ENCODE measurements at places on chromosomes 3 and 15. TPM values are rescaled to one million over a fixed set of nuclear protein-coding genes. Genes with fewer than 3 reads are reported as not detected.

- DNase-seq = no peak
Observed at GRCh38 chr15:84790676-84791075, 26.5 kb upstream of the ALPK3 start.

DNA sequence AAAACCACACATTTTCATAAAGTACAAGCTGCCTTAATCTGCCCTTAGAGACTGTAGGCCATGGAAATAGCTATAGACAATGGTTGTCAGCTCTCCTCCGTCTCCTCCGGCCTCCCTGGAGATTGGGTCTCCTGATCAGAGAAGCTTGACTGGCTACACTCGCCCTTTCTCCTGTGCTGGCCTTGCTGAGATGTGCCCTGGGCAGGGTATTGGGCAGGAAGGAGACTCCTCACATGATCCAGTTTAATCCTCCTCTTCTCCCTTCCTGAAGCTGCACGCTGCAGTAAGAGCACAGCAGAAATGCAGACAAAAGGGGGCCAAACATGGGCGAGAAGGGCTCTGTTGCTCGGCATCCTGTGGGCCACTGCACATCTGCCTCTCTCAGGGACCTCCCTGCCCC, at the start of gene SLC24A5:
Gene SLC24A5, plus strand, starts transcription at position 246 of the 400 bp plus-strand sequence. Its CDS starts 55 bp downstream, at position 301.
- DNase-seq = no peak

DNA sequence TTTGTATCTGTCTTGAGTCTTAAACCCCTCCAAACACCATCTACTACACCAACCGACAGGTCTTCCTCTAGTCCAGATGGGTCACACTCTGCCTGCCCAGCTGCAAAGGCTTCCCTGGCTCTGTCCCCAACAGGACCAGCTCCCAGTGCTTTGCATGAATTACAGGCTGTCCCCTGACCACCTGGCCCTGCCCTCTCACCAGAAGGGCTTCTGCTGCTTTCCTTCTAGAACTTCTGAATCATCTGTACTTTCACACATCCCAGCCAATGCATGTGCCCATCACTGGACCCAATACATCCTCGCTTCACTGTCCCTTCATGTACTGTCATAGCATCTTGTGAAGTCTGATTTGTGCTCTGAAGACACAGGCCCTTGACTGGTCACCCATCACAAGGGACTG, 53.6 kb downstream of the HOMER2 start:
- peak; percentile 9 for DNase-seq

DNA sequence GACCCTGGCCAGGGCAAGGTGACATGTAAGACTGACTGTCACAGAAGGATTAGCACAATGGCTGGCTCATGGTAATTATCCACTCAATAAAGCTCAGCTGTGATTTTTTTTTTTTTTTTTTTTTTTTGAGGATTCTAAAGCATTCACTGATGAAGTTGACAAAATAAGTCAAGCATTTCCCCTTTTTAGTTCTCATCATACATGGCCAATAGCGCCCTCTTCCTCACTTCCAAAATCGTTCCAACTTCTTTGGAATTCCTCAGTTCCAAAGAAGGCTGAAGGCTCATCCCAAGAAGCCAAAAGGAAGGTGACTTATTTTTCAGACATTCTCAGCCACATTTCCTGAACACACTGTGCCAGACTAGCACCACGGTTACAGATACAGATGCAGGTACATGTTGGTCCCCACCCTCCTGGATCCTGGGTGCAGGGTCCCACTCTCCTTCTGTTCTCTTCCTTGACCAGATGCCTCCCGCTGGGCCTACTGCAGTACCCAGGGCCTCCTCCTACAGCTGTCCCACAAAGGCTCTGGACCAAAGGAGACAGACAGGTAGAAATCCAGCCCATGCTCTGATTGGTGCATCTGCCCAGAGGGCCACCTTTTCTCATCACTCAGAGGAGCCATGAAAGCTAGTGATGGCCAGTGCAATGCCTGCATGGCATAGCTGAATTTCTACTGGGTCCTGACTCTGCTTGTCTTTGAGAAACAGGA, 202.6 kb downstream of the UACA start:
- no peak for DNase-seq

GRCh38 chr15:29054171-29055045, 168.6 kb downstream of the APBA2 start:
- DNase-seq = no peak

DNA sequence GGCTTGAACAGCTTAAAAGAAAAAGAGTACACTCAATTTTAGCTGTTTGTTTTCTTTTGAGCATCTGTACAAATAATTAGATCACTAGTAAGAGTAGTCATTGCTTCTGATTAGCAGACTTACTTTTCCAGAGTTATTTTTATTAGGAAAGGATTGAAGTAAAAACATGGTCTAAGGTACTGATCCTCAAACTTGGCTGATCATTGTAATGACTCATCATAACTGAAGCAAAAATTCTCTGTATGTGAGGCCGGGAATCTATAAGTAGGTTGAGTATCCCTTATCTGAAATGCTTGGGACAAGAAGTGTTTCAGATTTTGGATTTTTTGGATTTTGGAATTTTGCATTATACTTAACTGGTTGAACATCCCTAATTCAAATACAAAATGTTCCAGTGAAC, 12.4 kb downstream of the NMD3 start:
- no peak for DNase-seq

GRCh38 chr3:124076235-124076634, 84.3 kb upstream of the ROPN1 start:
- no peak for DNase-seq

Gene TGM5
- not detected for total RNA-seq

DNA sequence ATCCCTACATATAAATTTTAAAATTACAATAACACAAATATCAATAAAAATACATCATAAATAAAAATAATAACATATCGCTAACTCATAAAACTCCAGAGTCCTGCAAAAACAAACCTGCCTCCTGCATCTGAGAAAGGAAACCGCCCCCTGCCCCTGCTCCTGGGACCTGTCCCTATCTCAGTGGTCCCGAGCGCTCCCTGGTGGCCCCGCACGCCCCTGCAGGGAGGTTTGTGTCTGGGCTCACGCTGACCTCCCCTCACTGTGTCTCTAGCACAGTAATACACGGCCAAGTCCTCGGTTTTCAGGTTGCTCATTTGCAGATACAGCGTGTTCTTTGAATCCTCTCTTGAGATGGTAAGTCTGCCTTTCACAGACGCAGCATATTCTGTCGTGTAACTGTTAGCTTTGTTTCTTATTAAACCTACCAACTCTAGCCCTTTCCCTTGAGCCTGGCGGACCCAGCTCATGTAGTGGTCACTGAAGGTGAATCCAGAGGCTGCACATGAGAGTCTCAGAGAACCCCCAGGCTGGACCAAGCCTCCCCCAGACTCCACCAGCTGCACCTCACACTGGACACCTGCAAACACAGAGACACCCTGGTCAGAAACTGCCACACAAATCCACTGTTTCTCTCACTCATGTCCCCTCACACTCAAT, 554.1 kb downstream of the GOLGA6L6 start:
- no peak for DNase-seq

DNA sequence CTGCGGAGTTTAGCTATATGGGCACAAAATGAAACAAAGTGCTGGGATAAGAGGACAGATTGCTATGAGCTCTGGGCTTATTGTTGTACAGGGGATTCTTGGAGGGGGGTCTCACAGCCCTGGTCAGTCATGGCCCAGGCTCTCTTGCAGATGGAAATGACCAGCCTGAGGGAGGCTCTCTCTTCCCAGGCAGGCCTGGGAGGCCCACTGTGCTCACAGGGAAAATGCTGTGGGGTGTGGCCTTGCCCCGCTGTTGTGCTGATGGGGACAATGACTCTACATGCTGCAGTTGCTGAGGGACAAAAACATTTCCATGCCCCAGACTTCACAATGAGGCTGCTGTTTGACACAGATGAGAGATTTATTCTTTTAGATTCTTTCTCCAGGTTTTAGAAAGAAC, 202.2 kb downstream of the KLF13 start:
- DNase-seq = no peak

DNA sequence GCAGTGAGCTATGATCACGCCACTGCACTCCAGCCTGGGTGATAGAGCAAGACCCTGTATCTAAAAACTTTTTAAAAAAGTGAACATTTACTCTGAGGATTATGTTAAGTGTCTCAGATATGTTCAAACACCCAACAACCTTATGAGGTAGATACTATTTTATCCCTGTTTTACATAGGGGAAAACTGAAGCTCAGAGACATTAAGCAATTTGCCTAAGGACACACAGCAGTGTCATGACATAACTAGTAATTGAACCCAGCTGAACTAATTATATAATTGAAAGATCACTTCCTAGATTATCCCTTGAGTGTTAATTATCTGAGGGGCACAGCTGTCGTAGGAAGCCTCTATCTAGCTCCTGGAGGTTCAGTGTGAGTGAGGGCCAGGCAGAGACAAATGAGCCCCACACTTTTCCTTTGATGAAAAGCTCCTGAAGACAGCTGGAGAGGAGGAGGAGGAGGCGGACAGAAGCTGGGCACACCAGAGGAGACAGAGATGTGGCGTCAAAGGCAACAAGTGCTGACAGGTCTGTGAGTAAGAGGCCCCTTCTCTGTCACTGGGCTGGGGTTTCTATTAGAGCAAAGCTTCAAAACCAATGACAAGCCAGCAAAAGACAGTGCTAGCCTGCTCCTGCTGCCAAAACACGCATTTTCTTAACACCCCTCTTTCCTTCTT, 20.5 kb downstream of the TRH start:
- no peak for DNase-seq

DNA sequence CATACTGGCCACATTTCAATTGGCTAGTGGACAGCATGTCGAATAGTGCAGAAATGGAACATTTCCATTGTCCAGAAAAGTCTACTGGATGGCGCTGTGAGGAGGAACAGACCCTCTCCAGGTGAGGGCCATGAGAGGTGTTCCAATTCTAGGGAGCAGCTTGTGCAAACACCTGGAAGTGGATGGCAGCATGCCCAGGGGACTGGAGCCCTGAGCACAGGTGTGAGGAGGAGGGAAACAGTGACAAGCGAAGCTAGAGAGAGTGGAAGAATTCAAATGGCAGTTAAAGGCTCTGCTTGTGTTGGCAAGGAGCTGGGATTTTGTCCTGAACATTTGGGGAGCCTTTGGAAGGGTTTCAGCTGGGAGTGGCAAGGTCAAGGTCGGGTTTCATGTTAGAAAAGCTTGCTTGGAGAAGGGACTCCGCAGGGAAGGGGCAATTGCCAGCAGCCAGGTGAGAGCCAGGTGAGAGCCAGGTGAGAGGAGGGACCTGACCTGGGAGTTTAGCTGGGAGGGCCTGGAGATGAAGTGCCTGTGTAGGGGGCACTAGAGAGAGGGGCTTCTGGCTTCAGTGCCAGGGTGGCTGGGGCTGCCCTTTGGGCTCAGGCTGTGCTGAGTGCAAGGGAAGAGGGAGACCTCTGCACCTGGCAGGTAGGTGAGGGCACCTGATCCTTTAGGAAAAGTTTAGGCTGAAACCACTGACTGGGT, 93.8 kb downstream of the LINGO1 start:
- peak; percentile 84 for DNase-seq

DNA sequence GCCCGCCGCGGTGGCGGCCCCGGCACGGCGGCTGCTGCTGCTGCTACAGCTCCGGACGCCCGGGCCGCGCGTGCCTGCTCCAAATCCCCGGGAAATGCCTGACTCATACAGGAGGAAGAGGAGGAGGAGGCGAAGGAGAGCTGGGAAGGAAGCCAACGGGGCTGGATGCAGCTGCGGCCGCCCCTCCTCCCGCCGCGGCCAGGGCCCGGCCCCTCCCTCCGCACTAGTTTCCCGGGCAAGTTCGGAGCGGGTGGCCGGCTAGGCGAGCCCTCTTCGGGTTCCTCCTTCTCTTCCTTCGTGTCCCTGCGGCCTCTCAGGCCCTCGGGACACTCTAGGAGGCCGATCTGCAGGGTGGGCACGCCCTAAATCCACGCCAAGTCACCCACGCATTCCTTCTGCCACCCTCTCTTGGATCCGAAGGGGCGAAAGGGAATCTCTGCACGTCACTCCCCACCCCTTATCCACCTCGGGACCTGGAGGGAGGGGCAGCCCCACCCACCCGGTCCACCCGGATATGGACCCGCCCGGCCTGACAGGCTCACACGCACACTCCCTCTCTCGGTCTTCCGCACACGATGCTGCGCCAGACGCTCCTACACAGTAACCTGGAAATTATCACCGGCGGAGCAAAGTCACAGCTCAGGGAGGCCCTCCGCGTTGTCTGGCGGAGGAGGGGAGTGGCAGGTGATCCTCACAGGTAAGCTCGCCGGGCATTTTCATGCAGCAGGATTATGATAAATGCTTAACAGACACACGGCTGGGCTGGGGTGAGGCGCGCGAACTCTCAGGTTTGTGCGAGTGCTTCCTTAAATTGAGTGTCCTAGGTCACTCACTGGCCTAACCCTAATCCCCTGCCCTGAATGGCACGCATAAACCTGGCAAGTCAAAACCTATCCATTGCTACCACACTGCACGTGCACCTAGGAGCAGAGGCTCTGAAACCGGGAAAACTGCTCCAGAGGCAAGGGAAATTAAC, at the start of the genes OSBPL10 and ZNF860:
Gene OSBPL10, minus strand, starts transcription at position 57 of the 976 bp plus-strand sequence. CDS start 83 bp downstream, outside the sequence.
Gene ZNF860, plus strand, starts transcription at position 545 of the 976 bp plus-strand sequence. CDS start 7,330 bp downstream, outside the sequence.
- peak; percentile 91 for DNase-seq
